Uterus (tissue), 4 donors: ENCODE measurements at places on chromosomes 11 and 22. TPM values are rescaled to one million over a fixed set of nuclear protein-coding genes. Genes with fewer than 3 reads are reported as not detected.

- no peaks in the 10 kb centered on the region for H3K27me3 ChIP-seq
- no peaks in the 10 kb centered on the region for H3K36me3 ChIP-seq
- no peak overlapping the region for H3K4me3 ChIP-seq
- DNase-seq: no peak
- no peak overlapping the region for H3K27ac ChIP-seq
These were observed 863.8 kb downstream of the KCNA4 start for GRCh38 chr11:29153078-29153477.

DNA sequence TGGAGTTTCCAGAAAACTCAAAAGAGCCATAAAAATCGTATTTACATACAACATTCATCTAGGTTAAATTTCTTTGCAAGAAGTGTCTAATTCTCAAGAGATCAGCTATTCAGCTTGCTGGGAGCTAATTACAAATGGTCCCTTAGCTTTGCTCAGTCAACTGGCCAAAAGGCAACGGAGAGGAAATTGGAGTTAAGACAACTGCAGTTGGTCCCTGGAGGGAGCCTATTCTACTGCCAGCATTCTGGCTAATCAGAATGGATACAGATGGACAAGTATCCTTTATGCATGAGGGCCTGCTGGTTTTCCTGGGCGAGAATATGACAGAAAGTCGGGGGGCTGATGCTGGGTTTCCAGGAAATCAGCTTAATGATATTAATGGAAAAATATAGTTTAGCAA is 45.5 kb downstream of the KCNJ1 start:
- H3K27ac ChIP-seq: no peak overlapping the region
- no peaks in the 10 kb centered on the region for H3K27me3 ChIP-seq
- no peak for DNase-seq
- no peaks in the 10 kb centered on the region for H3K36me3 ChIP-seq
- H3K4me1 ChIP-seq: no peaks in the 10 kb centered on the region

DNA sequence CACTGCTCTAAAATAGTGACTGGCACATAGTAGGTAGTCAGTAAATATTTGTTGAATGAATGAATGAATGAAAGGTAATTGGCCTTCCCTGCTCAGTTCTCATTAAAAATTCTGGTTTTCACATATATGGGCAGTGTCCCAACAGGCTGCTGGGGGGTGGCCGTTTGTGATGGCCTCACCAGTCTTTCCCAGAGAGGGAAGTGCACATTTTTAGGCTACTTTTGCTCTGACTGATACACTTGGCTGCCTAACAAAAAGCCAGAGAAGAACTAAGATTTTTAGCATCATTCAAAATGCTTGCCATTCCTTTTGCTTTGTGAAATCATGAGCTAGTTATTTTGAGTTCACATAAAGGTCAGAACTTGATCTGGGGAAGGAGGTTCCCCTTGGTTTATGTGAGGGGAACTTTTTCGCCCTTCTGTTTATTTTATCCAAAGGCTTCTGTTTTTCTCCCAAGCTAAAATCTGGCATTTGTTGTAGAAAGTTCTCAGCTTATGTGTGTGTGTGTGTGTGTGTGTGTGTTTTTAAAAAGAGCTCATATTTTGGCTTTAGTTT is 83.1 kb downstream of the PTPRJ start:
- peak overlapping the region; percentile 80 for H3K27ac ChIP-seq
- no peaks in the 10 kb centered on the region for H3K27me3 ChIP-seq
- peak; percentile 28 for DNase-seq
- no peaks in the 10 kb centered on the region for H3K36me3 ChIP-seq
- no peak overlapping the region for H3K4me3 ChIP-seq
- H3K4me1 ChIP-seq: peaks cover 6% of the 10 kb centered on the region

DNA sequence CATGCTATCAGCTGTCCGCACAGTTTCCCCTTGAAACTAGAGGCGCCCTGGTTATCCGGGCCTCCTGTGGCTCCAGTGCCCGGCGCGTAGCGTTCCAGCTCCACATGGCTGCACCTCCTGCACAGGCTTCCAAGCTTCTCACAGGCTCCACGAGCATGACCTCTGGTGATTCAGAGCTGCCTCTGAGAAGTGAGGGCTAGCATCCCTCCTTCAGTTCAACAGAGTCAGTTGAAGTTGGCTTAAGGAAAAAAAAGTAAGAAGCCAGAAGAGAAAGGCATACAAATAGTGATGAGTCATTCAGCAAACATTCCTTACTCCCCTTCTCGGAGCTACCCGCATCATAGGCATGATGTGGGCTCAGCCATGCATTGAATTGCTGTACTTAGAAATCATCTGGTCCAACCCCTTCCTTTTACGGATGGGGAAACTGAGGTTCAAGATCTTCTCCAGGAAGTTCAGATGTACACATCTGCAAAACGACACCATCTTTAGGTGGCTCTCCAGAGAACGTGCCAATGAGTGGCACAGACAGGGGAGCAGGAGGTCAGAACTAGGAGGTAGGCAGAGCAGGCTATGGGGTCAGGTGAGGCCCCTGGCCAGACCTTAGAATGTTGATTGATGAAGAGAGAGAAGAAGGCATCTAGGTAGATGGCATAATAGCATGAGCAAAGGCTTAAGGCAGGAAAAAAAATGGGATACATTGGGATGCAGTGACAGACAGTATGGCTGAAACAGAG is 216.3 kb upstream of the TBCEL start:
- H3K36me3 ChIP-seq: no peaks in the 10 kb centered on the region
- H3K27ac ChIP-seq: no peak overlapping the region
- no peak overlapping the region for H3K4me3 ChIP-seq
- no peaks in the 10 kb centered on the region for H3K27me3 ChIP-seq

DNA sequence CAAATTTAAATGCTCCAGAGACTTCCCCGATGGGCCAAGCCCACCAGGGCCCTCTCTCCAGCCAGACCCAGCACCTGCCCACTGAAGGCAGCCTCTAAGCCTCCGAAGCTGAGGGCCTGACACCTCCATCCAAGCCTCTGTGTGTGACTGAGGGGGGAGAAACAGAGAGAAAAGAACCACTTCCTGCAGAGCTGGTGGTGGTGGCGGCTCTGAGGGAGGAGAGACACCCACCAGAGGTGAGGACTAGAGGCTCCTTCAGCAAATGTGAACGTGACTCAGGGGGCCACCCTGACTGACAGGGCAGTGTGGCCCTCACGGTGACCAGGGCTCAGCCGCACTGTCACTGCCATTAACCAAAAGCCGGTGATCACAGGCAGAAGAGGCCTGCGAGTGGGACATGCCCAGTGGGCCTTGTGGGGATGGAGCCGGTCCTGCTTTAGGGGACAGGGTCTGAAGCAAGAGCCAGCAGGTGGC is 31.0 kb upstream of the CD5 start:
- no peak overlapping the region for H3K4me3 ChIP-seq
- no peaks in the 10 kb centered on the region for H3K27me3 ChIP-seq
- DNase-seq: no peak

DNA sequence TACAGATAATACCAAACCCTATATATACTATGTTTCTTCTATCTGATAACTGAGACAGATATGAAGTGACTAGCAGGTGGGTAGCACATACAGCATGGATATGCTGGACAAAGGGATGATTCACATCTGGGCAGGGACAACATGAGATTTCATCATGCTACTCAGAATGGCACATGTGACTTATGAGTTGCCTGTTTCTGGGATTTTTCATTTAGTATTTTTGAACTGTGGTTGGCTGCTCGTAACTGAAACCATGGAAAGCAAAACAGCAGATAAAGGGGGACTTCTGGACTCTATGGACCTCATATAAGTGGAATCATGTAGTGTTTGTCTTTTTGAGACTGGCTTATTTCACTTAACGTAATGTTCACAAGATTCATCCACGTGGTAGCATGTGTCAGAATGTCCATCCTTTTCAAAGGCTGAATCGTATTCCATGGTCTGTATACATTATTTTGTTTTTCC is 883.0 kb downstream of the TBC1D22A start:
- H3K4me1 ChIP-seq: no peaks in the 10 kb centered on the region
- no peaks in the 10 kb centered on the region for H3K36me3 ChIP-seq
- H3K27ac ChIP-seq: no peak overlapping the region
- no peaks in the 10 kb centered on the region for H3K27me3 ChIP-seq
- no peak for DNase-seq

GRCh38 chr11:47248304-47248663 is 330 bp downstream of the ACP2 start:
- H3K4me3 ChIP-seq: peak overlapping the region; percentile 69
- peaks cover 7% of the 10 kb centered on the region for H3K4me1 ChIP-seq
- no peaks in the 10 kb centered on the region for H3K27me3 ChIP-seq
- peak overlapping the region; percentile 80 for H3K27ac ChIP-seq

GRCh38 chr11:121489823-121490222 is 37.1 kb upstream of the SORL1-AS1 start:
- no peak for DNase-seq
- no peaks in the 10 kb centered on the region for H3K36me3 ChIP-seq
- H3K4me3 ChIP-seq: no peak overlapping the region
- no peak overlapping the region for H3K27ac ChIP-seq
- H3K4me1 ChIP-seq: no peaks in the 10 kb centered on the region

GRCh38 chr22:20008221-20008995 is 8.2 kb downstream of the ARVCF start:
- no peaks in the 10 kb centered on the region for H3K4me1 ChIP-seq
- no peak overlapping the region for H3K27ac ChIP-seq
- no peaks in the 10 kb centered on the region for H3K36me3 ChIP-seq
- DNase-seq: no peak
- H3K4me3 ChIP-seq: no peak overlapping the region

DNA sequence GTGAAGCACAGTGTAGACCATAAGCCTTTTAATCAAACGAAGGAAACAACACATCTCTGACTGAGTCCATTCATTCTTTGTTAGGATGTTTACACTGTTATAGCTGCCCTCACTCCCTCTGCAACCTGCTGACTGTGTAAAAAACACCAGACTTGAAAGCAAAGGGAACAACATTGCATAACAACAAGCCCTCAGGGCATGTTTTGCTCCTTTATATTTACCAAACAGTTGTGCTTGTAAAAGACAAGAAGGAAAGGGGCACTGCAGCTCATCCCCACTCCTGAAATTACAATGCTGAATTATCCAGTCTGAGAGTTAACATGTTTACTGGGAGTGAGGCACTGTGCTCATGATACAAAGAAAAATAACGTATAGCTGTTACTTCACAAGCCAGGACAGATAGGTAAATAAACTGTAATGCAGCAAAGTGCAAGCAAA is 46.4 kb downstream of the RAB30 start:
- no peaks in the 10 kb centered on the region for H3K27me3 ChIP-seq
- no peak overlapping the region for H3K27ac ChIP-seq
- no peak for DNase-seq
- H3K4me3 ChIP-seq: no peak overlapping the region
- no peaks in the 10 kb centered on the region for H3K36me3 ChIP-seq
- no peaks in the 10 kb centered on the region for H3K4me1 ChIP-seq

- no peak overlapping the region for H3K4me3 ChIP-seq
- no peaks in the 10 kb centered on the region for H3K4me1 ChIP-seq
- DNase-seq: no peak
- H3K27me3 ChIP-seq: no peaks in the 10 kb centered on the region
These were observed 4.4 kb upstream of the FOXRED2 start for GRCh38 chr22:36510966-36511881.

DNA sequence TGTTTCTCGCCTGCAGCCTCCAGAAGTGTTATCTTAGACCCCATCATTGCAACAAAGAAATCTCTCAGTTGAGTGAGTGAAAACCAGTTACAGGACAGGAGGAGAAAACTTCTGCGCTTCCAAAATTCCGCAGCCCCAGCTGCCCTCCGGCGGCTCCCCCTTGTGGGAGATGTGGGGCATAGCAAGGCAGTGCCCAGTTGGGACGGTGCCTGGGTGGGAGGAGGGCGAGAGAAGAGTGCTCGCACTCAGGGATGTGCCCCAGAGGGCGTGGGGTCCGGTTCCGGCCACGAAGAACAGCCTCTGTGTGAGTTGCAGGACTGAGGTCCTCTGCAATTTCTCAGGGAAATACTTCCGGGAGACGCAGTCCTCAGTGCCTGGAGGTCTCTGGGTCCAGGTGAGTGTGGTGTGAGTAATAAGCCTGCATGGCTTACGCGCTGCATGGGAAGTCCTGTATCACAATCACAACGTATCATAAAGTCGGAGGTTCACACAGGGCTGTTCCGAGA is 87.0 kb upstream of the BLID start:
- H3K36me3 ChIP-seq: no peaks in the 10 kb centered on the region
- peak overlapping the region; percentile 51 for H3K4me3 ChIP-seq
- H3K27ac ChIP-seq: peak overlapping the region; percentile 81
- peak; percentile 71 for DNase-seq
- H3K27me3 ChIP-seq: no peaks in the 10 kb centered on the region

DNA sequence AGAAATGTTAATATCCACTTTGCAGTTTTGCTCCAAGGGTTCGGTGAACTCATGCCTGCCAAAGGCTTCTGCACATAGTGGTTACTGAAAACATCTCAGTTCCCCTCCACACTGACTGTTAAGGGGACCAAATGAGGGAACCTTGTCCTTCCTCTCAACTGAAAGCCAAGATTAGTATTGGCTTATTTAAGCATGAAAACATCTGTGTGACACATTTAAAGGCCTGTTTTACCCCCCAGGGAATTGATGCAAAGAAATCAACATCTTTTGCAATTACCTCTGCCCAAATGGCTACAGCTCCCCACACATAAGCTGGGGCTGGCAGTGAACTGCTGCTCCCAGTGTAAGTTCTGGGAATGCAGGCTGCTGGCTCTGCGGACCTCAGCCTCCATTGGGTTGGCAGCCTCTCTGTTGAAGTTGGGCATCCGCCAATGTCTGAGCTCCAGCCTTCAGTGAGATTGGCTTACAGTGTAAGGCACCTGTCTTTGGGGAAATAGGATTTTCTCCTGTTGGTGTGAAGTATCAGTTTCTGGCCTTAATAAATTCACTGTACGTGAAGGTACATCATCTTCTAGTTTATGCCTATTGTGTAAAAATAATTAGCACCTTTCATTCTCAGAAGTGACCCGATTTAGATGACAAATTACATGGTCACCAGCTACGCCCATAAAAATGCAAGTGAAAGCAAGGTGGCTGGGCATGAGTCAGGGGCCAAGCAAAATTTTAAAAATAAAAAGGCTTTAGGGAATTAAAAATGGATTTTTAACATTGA is 213.4 kb upstream of the SYN3 start:
- H3K27me3 ChIP-seq: no peaks in the 10 kb centered on the region
- H3K36me3 ChIP-seq: no peaks in the 10 kb centered on the region
- H3K4me1 ChIP-seq: no peaks in the 10 kb centered on the region
- DNase-seq: peak; percentile 36
- H3K27ac ChIP-seq: no peak overlapping the region

GRCh38 chr11:133172349-133172748 is 360.0 kb downstream of the OPCML start:
- no peaks in the 10 kb centered on the region for H3K27me3 ChIP-seq
- DNase-seq: no peak
- no peak overlapping the region for H3K4me3 ChIP-seq
- no peaks in the 10 kb centered on the region for H3K4me1 ChIP-seq
- no peaks in the 10 kb centered on the region for H3K36me3 ChIP-seq

DNA sequence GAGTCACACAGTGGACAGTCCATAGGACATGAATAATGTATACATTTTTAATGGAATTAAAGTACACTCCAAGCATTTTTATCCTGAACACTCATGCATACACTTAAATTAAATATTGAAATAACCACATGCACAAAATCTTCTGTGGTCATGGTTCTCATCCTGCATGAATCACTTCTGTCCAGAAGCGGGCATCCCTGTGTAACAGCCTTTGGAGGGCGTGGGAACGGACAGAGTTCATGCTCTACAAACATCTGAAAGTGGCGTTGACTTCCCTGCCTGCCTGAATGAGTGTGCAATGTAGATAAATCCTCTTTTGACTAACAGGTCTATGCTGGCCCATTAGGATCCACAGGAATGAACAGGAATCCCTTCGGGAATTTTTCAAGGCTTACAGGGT is 780.2 kb downstream of the BRD1 start:
- no peaks in the 10 kb centered on the region for H3K36me3 ChIP-seq
- H3K27me3 ChIP-seq: no peaks in the 10 kb centered on the region
- no peaks in the 10 kb centered on the region for H3K4me1 ChIP-seq
- DNase-seq: no peak
- no peak overlapping the region for H3K4me3 ChIP-seq

The TMEM151A gene
- total RNA-seq: not detected

The KRTAP5-10 gene
- not detected for total RNA-seq

The OLFML1 gene
- 5.0 TPM for total RNA-seq
